ENCODE measurements at places on chromosomes 5 and 9.

GRCh38 chr9:18058564-18059442, 415.1 kb upstream of the ADAMTSL1 start:
- DNase-seq, result no peak

DNA sequence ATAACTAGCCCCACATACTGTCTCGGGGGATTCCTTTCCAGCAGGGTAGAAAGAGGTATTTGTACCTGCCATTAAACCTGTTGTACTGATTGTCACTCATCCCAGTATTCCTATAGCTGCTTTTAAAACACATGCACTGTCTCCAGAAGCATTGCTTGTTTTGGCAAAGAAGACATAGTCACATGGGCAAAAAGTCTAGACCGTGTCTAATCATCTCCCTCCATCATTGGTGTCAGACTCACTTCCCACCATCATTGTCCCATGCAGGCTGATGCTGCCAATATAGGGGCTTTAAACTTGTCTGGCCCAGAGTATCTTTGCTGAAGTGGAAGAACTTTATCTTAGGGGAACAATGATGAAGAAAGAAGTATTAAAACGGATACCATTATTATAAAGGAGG, 12.6 kb downstream of the DNAJC21 start:
- no peak for DNase-seq

GRCh38 chr5:124492444-124493224, 253.8 kb downstream of the ZNF608 start:
- no peak for DNase-seq

DNA sequence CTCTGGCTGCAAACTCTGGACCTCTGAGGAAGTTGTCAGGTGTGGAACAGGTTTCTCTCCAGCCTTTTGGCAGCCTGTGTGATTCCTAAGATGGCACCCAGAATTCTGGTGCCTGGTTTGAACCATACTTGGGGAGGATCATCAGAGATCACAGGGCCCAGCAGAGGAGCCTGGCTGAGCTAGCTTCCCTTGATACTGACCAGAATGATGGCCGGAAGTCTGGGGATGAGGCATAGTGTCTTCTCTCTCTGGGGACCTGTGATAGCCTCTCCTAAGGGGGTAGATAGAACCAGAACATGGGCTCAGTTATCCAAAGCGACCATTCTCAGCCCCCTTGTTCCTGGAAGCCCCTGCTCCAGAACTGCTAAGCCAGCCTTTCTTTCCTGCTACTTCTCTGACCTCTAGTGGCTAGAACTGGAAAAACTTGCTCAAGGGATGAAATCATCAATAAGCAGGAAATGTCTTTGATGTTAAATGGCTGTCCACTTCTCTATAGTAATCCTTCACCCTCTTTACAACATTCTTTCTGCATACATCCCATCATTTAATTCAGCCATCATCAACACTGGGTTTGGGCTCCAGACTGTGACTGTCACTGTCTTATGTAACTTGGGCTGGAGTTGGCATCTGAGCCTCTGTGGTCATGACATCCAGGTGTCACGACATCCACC, 55.1 kb downstream of the C9orf152 start:
- no peak for DNase-seq

- DNase-seq, result no peak
Observed at GRCh38 chr5:2724831-2725230, 26.6 kb downstream of the IRX2 start.

DNA sequence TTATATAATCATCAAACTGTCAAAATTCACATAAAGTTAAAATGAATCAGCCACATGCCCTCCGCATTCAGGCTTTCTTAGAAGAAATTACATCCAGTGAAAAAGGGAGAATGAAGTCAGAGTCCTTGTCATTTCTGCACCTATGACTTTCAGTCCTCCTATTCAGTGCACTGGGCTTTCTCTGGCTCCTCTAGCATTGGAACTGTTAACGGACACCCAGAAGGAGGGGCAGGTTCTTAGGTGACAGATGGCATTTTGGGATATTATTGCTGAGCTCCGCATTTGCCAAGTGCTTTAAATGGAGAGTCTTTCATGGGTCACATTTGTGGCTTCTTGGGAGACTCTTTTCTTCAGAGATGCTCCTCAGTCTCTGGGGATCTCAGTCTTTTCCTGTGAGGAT, 40.0 kb downstream of the ADAMTS19 start:
- DNase-seq, result no peak

- no peak for DNase-seq
Observed at GRCh38 chr9:69371001-69371400, 46.0 kb downstream of the ENTREP1 start.

GRCh38 chr5:126641387-126641786, 40.6 kb downstream of the PHAX start:
- DNase-seq, result no peak

GRCh38 chr9:137881591-137882505, 4.3 kb downstream of the CACNA1B start:
- no peak for DNase-seq

DNA sequence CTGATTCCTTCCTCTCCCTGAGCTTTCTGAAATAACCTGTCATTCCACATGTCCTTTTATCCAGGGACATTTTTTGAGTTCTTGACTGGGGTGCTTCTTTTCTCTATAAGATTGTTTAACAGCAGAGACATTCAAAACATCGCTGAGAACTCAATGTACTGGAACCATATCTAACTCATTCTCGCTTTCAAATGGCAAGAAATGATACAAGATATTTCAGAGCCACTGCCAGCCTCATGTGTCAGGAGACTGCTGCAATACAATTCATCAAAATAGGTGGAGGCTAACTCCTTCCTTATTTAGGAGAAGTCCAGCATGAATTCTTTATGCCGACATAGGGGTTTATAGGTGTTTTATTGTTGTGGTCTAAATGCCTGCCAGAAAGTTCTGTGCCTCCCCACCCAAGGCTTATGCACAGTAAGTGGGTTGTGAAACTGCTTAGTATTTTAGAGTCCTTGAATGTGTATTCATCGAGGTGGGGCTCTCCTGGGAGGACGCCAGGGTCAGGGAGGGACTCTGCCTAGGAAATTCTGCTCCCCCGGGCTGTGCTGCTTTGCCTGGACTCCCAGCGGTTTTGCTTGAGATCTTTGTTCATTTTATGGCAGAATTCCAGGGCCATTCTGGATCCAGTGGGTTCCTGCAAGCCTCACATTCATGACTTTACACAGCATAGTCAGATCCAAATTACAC, 53.9 kb downstream of the ZNF474 start:
- DNase-seq, result no peak

GRCh38 chr5:135391869-135392255, 7.2 kb downstream of the MACROH2A1 start:
- no peak for DNase-seq

DNA sequence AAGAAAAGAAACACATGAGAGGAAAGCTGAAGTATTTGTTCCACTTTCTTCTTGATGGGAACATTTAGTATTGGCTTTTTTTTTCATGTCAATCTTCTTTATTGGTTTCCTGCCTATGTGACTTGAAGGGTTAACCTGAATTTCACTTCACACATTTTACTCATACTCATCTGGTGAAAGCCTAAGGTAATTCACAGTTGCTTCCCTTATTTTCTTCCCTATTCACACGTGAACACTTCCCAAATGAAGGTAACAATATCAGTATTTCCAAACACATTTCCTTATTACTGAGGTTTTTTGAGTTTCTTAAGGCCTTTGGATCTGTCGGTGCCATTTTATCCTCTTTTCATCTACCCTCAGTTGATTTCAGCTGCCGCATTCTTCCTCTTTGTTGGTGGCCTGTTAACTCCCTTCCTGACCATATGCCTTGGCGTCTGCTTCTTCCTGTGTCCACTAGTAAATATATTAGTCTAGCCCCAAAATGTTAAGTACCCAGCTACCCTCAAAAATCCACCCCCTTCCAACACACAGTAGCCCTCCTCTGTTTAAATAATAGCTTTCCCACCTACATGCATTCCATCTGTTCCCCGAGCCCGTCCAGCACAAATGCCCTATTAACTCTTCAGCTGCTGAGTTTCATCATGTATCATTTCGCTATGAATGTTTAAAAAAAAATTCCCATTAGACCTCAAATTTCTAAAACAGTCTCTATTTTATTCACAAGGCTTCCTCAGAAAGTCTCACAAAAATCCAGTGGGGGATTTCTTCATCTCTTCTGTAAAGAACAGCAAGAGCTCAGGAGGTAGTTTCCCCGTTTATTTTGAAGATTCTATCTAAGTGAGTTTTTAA, 97.3 kb downstream of the USP20 start:
- DNase-seq, result no peak

DNA sequence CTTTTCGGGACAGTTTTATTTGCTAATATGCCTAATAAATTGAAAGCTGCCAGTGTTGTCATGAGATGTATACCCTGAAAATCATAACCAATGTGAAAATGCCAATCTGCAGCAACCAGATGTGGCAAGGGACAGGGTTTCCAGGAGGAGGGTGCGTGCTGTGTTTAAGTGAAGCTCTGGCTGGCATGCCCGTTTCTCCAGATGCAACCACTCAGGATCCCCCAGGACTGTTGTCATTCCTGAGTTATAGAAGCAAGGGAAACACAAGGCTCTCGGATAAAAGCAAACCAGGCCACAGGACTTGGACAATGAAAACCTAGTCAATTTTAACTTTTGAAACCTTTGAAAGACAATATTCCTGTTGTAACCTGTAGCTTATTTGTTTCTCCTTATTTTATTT, 360.2 kb downstream of the SLIT3 start:
- no peak for DNase-seq

DNA sequence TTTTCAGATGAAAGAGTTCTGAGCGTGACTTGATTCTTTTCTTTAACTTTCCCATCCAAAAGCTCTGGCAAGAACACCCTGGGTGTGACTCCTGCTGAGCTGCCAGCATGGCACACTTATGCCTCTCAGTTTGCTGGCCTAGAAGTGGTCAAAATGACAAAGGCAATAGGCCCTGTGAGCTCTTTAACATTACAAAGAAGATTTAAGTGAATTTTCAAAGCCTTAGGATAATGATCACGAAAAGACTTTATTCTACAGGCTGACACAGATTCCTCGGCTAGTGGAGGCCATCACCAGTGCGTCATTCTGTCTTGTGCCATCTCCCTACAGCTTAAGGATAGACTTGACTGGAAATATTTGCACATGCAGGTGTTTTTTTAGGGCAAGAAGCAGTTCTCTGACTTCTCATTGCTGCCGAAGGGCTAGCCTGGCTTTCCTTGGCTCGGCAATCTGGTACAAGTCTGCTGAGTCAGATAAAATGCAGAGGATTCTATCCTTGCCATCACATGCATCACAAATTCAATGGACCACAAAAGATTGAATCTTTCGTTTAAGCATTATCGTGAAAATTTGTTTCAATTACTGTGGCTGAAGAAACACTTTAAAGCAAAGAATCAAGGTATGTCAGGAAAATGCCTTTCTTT, 311.5 kb downstream of the COX7C start:
- no peak for DNase-seq

DNA sequence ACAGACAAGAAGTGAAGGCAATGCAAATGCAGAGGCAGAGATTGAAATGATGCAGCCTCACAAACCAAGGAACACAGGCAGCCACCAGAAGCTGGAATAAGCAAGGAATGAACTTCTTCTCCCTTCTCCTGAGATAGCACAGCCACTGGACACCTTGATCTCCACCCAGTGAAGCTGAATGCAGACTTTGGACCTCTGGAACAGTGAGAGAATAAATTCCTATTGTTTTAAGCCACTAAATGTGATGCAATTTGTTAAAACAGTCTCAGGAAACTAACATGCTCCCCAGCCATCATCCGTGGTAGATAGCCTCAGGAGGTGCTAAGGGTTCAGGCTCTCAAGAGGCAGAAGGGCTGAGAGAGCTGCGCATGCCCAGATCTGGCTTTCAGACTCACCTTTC, 512.2 kb upstream of the ZNF608 start:
- DNase-seq, result no peak

- DNase-seq, result no peak
Observed at GRCh38 chr5:43390471-43390870, 21.7 kb downstream of the CCL28 start.

GRCh38 chr9:137960496-137960895, 82.9 kb downstream of the CACNA1B start:
- DNase-seq, result no peak

GRCh38 chr5:67996596-67996995, 219.0 kb upstream of the PIK3R1 start:
- no peak for DNase-seq

- no peak for DNase-seq
Observed at GRCh38 chr9:95910023-95910707, 34.7 kb downstream of the ERCC6L2 start.

DNA sequence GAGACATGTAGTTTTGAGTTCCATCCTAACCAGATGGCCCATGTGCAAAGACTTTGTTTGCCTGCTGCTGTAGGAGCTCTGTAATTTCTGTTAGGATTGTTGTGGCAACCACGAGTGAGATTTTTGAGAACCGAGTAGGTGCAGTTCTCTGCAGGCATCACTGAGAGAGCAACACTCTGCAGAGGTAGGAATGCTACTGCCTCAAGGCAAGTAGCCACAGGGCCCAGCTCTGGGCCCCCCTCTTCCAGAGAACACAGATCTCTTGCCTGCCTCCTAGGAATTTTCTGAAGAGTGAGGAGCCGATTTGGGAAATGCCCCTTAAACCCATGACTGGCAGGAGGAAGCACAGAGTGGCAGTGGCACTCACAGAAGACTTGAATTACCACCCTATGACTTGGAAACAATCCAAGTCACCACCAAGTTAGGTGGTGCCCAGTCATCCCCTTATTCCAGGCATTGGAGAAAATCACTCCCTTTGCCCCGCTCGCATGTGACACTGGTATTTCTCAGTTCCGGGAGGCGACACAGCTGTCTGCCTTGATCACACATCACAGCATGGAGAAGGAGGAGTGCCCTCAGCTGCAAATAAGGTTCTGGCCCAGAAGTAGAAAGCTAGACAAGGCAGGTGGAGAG, 52.5 kb upstream of the SLC2A8 start:
- DNase-seq, result no peak

DNA sequence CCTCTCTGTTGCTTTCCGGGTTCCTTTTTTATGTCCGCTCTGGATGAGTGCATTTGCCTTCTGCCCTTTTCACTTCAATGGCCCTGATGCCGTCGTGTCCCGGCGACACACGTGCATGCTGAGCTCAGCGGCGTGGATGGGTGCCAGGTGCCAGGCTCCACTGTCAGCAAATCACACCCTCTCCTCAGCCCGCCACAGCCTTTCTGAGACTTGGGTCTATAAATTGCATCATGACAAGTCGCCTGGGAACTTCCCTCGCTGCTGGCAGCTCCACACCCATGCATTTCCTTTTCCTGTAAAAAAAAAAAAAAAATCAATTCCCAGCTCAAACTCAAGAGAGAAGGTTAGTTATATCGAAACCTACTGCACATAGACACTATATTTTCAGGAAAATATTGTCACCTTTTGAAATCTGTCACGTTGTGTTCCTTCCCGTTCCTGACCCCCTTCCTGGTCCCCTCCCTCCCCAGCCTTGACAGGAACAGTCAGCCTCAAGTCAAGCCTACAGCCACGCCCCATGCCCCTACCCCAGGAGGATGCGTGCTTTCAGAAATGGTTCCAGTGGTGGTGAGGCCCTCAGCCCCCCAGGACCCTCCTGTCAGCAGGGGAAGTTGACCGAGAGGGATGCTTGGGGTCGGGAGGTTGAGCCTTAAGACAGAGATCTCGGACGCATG, 110.3 kb upstream of the PTCH1 start:
- DNase-seq, result no peak

GRCh38 chr5:139861021-139861888, 65.6 kb downstream of the PSD2 start:
- no peak for DNase-seq

Measured in T follicular helper cell (primary cell).